ENCODE measurements at places on chromosomes 6 and 20.

DNA sequence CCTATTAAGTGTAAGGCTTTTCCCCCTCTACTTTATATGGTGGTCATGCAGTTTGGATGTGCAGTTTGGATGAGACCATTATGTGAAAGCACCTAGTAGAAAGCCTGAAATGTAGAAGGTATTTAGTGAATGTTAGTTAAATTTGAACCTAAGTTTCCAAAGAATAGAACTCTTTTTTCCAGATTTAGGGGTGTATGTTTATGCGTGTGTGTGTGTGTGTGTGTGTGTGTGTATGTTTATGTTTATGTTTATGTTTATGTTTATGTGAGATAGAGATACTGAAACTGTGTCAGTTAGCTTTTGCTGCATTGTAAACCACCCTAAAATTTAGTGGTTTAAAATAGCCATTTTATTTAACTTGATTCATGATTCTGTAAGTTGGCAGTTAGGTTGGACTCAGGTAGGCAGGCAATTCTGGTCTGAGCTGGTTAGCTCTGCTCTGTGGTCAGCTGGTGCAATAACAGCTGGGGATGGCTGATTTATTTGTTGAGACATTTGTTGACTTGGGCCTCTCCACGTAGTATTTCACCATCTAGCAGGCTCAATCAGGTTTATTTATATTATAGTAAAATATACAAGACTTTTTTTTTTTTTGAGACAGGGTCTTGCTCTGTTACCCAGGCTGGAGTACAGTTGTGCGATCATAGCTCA is 54.0 kb downstream of the STK4 start:
- no peak for DNase-seq

DNA sequence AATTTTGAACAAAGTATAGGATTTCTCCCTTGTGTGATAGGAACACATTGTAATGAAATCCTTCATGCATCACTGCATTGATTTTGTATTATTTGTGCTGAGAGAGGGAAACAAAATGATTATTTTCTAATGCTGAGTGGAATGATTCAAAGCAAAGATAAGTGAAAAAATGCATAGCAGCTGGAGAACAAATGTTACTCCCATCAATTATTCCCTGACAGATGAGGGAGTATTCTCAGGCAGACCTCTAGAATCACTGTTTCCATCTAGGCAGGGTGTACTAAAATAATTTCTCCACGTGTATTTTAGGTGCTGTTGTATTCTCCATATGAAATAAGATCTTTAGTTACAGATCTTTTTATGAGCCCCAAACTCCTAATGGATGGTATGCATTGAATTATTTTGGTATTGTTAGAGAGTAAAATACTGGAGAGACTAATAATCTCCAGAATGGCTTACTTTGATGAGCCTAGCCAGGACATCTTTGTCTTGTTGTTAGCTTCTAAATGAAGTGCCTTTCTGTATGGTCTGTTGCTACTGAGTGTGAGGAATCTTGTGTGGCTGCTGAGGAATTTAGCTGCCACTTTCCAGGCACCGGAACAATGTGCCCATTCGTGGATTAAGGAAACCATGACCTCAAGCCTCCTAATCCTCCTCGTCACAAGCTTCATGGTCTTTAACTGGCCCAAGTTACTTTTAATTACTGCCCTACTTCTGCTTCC is 39.6 kb downstream of the RNF217 start:
- no peak for DNase-seq

DNA sequence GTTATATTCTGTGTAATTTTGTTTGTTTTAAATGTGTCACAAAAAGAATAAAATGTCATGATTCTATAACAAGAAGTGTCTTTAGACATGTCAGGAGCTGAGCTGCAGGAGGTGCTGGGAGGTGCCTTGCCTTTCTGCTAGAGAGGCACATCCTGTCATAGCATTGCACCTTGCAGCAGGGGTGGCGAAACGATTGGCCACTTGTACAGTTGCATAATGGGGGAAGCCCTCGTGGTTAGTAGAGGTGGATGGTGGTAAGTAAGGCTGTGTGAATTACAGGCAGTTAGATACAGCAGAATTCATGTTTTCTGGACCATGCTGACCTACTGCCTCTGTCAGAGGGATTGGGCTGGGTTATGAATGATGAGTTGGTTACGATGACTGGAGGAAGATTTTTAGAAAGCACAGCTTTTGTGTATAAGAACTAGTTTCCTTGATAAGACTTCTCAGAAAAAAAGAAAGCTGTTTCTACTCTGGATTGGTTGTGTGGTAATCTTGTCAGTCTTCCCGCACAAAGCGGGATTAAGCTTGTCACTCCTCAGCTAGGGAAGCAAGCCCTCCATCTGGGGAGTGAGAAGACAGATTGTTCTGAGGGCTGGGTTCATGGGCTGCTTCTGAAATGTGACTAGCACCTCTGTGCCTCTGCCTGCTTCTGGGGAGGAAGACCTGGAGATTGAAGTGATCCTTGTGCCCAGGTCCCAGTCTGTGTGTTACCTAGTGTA is 74.9 kb downstream of the FOXO3 start:
- DNase-seq, result no peak

DNA sequence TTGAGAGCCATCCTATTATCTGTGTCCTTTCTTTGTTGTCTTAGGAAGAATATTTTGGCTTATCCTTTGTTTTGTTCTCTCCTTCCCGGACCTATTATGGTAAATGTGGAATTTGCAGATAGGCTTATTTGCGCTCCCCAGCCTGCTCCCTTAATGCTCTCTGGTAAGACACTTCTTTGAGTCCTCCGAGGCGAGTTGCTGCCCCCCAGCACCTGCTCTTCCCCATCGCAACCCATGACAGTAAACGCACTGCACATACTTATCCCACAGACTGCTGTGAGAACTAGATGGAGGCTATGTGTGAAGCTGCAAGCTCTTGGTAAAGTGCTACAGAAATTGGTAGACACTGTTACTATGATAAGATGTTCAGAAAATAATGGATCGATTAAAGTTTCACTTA is 47.0 kb upstream of the ESR1 start:
- no peak for DNase-seq

- no peak for DNase-seq
Observed at GRCh38 chr6:23277521-23278179, 708.3 kb downstream of the HDGFL1 start.

GRCh38 chr20:54922096-54922495 is 446.7 kb downstream of the DOK5 start:
- DNase-seq, result no peak

DNA sequence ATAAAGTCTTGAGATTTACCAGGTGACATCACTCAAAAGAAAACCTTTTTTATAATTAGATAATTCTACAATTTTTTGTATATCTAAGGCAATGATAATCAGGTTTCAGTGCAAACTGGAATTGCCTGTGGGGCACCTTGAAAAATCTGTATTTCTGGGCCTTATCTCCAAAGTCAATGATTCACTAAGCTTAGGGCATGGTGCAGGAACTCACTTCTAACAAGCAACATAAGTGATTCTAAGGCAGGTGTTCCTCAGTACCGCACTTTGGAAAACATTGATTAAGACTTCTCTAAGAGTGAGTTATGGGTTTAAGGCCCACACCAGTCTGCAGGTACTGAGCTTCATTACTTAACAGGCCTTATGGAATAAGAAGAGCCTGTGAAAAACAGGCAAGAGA is 115.3 kb downstream of the COL12A1 start:
- DNase-seq, result no peak
